ENCODE measurements at places on chromosomes 13 and 19. TPM values are rescaled to one million over a fixed set of nuclear protein-coding genes. Genes with fewer than 3 reads are reported as not detected.

PPP1R12C gene
- 104 TPM for total RNA-seq

DNA sequence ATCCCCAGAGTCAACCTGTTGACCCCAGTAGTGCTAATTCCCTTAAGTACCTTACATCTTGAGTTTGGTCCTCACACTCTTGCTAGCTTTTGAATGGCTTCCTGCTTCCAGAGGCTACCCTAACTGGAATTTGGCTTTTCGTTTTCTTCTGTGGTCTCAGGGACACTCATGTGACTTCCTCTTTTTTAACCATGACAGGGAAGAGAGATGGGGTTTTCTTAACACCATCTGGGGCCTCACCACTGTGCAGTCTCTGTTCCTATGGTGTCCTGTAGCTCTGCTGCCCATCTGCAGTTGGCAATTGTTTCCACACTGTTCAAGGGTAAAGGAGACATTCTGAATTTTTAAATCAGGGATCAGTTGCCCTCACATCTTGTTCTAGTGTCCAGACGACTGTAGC, 66.7 kb downstream of the SLC10A2 start:
- peaks cover 18% of the 10 kb centered on the region for H3K4me1 ChIP-seq
- no peak overlapping the region for H3K4me3 ChIP-seq
- H3K27ac ChIP-seq, result no peak overlapping the region
- H3K27me3 ChIP-seq, result no peaks in the 10 kb centered on the region

LRRC63 gene
- total RNA-seq, result not detected

DNA sequence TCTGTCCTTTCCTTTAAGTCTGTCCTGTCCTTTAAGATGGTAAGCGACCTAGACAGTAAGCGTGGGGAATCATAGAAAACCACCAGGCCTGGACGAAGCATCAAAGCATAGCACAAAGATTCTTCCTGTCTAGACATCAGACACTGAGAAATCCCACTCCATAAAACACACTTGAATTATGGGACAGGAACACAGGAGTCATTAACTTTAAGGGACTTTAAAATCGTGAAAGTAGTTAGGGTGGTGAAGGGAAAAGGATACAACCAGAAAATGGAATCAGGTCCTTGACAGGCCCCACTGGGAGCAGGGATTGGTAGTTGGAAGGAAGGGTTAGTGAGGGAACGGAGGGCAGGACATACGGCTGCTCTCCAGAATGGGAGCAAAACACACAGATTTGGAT, 31.6 kb upstream of the C1QTNF9 start:
- no peaks in the 10 kb centered on the region for H3K4me1 ChIP-seq
- no peaks in the 10 kb centered on the region for H3K36me3 ChIP-seq

- no peaks in the 10 kb centered on the region for H3K36me3 ChIP-seq
- H3K4me1 ChIP-seq, result no peaks in the 10 kb centered on the region
- no peak for DNase-seq
- H3K27ac ChIP-seq, result no peak overlapping the region
- no peak overlapping the region for H3K4me3 ChIP-seq
- H3K27me3 ChIP-seq, result no peaks in the 10 kb centered on the region
These were observed 38.4 kb downstream of the RFX2 start for GRCh38 chr19:6071875-6072274.

DNA sequence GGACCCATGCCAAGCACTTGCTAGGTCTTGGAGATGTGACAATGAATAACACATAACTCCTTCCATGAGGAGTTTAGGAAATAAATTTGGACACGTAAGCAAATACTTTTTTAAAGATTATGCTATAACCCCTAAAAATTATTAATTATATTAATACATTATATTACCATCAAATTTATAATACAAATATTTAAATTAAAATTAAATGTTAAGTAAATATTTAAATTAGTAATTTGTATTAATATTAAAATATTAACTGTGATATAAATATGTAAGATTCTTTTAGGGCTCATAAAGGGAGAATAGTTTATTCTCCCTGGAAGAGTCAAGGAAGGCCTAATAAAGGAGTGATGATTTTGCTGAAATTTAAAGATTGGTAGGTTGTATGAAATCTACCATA, 121.1 kb downstream of the RAP2A start:
- H3K4me1 ChIP-seq, result no peaks in the 10 kb centered on the region
- no peak overlapping the region for H3K27ac ChIP-seq
- no peaks in the 10 kb centered on the region for H3K27me3 ChIP-seq
- no peak for DNase-seq

ZNF284 gene
- total RNA-seq, result 3.6 TPM
